Neuronal stem cell (in vitro differentiated cells): ENCODE measurements at places on chromosomes 4 and X.

DNA sequence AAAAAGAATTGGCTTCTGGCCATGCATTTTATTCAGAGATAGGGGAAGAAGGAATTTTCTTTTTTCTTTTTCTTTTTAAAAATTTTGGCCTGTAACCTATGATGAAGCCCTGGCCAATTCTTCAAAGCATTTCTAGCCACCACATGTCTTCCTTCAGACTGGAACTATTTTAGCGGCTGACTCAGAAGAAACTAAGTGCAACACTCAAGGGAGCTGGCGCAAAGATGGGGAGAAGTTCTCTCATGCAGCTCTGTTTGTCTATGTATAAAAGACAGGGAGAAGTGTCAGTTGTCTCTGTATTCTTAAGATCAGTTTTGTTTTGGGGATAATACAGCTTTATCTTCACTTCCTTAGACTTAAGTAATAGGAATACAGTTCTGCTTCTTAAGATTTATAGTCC lies 46.1 kb downstream of the MBNL3 start:
- no peak for DNase-seq

DNA sequence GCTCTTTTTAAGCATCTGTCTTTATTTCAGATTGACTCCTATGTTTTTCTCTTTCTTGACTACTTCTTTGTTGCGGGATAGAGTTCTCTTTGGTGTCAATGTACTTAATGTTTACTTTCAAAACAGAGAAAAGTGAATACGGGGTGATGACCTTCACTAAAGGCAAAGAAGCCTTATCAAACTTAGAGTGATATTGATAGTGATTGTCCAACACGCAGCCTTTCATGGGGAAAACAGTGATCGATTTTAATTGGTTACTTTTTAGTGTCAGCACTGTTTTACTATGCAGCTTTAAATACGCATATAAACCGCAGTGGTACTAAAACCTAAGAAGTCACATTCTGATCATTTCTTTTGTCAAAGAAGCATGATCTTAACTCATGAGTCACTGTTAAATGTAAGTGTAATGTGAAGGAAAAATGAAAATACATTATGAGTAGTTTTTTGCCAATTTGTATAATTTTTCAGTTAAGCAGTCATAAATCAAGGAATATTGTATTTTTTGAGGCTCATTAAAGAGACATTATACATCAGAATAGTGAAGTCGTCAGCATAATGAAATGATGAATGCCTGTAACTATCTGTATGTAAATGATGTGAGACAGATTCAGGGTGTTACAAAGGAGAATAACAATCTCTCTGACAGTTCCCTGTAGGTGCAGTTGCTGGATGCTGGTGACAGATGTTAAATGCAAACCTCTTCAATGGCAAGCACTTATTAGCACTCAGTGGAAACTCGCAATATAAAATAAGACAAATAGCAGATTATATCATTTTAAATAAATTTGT lies 2082.8 kb upstream of the TENM3 start:
- no peak for DNase-seq

DNA sequence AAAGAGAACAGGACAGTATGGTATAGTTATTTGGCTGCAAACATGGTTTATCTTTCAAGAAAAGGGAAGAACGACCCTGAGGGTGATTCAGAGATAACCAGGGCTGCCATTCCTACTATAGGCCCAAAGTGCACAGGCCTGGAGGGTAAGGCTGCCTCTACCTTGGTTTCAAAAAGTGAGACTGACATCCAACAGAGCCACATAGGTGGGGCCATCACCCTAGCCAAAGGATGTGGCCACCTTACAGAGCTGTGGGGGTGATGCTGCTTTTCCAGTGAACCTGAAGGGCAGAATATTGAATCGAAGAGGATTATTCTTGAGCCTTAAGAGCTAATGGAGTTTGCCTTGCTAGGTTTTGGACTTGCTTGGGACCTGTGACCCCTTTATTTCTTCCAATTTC lies 15.7 kb downstream of the SH2D1A start:
- DNase-seq: no peak

DNA sequence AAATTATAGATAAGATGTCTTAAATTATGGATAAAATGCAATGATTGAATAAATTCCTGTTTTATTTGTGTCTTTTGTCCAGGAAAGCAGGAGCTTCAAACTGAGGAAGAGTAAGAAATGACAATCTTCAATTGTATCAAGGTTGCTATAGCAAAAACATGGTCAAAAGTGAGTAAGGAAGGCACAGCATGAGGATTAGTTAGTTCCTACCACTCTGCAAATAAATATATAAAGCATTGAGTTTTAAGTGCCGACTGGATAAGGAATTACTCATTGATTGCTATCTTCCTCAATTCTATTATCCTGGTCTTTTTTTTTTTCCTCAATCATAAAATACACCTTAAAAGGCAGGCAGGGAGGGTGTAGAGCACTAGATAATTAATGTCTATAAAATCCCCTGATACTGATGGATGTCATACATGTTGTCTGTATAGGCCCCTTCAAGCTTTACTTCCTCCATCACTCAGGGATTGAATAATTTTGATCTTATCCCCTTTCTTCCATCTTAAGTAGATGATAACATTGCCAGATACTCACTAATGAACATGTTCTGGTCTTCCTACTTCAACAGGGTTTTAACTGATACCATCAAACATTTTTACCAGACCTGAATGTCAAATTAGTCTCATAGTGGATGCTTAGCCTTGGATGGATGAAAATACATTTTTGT lies 86.6 kb downstream of the MID1 start:
- no peak for DNase-seq

DNA sequence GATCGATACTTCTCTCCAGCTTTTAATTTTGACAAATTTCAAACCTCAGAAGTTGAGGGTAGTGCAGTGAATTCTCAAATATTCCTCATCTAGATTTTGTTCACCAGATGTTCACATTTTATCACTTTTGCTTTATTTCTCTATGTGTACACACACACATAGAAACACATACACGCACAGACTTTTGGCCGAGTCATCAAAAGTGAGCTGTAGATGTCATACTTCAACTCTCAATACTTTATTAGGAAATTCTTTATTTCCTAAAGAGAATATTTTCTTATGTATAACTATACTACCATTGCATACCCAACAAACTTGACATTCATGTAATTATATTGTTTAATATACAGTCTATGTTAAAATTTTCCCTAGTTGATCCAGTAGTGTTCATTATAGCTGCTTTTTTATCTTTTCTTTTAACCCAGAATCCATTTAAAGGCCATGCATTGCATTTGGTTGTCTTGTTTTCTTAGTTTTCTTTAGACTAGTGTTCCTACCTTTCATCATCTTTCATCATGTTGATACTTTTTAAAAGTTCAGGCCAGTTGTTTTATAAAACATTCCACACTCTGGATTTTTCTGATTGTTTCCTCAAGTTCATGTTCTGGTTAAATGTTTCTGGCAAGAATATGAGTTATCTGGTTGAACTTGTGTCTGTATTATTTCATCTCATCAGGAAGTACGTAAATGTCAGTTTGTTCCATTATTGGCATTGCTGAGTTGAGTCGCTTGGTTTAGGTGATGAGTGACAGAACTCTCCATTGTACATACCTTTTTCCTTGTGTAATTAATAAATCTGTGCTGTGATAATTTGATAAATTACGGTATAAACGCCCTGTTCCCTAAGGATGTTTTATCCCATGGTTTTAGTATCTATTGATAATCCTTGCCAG lies 94.1 kb upstream of the TLR2 start:
- DNase-seq: no peak
